Prostate gland (tissue), 2 donors: ENCODE measurements at places on chromosomes 5 and 9. TPM values are rescaled to one million over a fixed set of nuclear protein-coding genes. Genes with fewer than 3 reads are reported as not detected.

The PALM2AKAP2 gene
- total RNA-seq: 0.62 TPM

GRCh38 chr5:33023649-33024048 is 312.5 kb downstream of the NPR3 start:
- DNase-seq: no peak
- no peak overlapping the region for H3K27ac ChIP-seq
- H3K4me1 ChIP-seq: no peaks in the 10 kb centered on the region
- no peaks in the 10 kb centered on the region for H3K36me3 ChIP-seq
- H3K4me3 ChIP-seq: no peak overlapping the region

DNA sequence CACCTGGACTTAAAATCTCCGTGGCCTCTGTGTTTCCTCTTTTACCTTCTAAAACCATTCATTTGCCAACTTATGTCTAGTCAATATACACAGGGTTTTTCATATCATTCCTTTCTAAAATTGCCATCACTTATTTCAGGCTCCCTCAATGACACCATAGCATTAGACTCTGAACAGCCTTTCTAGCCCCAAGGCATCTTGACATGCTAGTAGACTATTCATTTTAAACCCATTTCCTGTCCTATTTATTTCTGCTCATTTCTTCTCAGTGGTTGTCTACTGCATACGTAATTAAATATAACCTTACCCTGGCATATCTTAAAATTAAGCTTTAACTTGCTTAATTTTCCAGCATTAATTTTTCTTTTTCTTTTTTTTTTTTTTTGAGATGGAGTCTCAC is 83.2 kb downstream of the PHAX start:
- DNase-seq: no peak
- H3K4me1 ChIP-seq: no peaks in the 10 kb centered on the region
- no peaks in the 10 kb centered on the region for H3K36me3 ChIP-seq

GRCh38 chr5:13212886-13213285 is 731.6 kb downstream of the DNAH5 start:
- no peaks in the 10 kb centered on the region for H3K36me3 ChIP-seq
- no peak overlapping the region for H3K4me3 ChIP-seq
- no peak for DNase-seq
- no peak overlapping the region for H3K27ac ChIP-seq

- H3K4me1 ChIP-seq: no peaks in the 10 kb centered on the region
- H3K36me3 ChIP-seq: peaks cover 11% of the 10 kb centered on the region
- DNase-seq: no peak
- H3K27me3 ChIP-seq: no peaks in the 10 kb centered on the region
Observed at GRCh38 chr9:113600023-113600823, 136.7 kb downstream of the RGS3 start.

DNA sequence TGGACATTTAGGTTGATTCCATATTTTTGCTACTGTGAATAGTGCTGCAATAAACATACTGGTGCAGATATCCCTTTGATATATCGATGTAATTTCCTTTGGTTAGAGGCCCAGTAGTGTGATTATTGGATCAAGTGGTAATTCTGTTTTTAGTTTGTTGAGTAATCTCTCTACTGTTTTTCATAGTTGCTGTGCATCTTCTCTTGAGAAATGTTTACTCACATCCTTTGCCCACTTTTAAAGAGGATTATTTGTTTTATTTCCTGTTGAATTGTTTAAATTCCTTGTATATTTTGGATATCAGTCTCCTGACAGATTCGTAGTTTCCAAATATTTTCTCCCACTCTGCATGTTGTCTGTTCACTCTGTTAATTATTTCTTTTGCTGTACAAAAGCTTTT is 352.6 kb upstream of the TARS1 start:
- H3K27me3 ChIP-seq: no peaks in the 10 kb centered on the region
- DNase-seq: no peak
- no peaks in the 10 kb centered on the region for H3K4me1 ChIP-seq
- no peak overlapping the region for H3K27ac ChIP-seq
- no peaks in the 10 kb centered on the region for H3K36me3 ChIP-seq
- H3K4me3 ChIP-seq: no peak overlapping the region

GRCh38 chr9:78272307-78272706 is 24.6 kb upstream of the PSAT1 start:
- H3K27me3 ChIP-seq: no peaks in the 10 kb centered on the region
- H3K27ac ChIP-seq: no peak overlapping the region
- no peaks in the 10 kb centered on the region for H3K4me1 ChIP-seq
- no peak overlapping the region for H3K4me3 ChIP-seq

GRCh38 chr9:31820426-31820825 is 564.0 kb upstream of the ACO1 start:
- no peaks in the 10 kb centered on the region for H3K36me3 ChIP-seq
- H3K4me1 ChIP-seq: no peaks in the 10 kb centered on the region
- no peak overlapping the region for H3K27ac ChIP-seq
- DNase-seq: no peak
- H3K27me3 ChIP-seq: no peaks in the 10 kb centered on the region
